Activated T-helper 9 cell treated with anti-CD3 and anti-CD28 coated beads, Interleukin-2, amount 50 U/mL, for 16 hours (primary cell): ENCODE measurements at places on chromosomes 7 and 10.

DNA sequence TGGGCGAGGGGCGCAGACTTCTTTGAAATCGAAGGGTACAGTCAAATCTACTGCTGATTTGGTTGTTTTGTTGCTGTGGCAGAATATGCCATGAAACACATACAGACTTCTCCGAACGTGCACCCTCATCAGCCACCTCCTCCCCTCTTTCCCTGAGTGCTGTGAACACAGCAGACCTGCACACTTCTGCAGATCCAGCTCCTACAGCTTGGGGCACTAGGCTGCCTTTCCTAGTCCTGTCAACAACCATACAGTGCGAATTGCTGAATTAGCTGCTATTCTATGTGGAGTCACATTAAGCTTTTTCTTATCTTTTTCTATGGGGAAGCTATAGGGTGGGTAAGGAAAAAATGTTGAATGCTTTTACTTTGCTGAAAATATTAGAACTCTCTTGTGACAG is 57.5 kb downstream of the COL17A1 start:
- DNase-seq, result no peak

DNA sequence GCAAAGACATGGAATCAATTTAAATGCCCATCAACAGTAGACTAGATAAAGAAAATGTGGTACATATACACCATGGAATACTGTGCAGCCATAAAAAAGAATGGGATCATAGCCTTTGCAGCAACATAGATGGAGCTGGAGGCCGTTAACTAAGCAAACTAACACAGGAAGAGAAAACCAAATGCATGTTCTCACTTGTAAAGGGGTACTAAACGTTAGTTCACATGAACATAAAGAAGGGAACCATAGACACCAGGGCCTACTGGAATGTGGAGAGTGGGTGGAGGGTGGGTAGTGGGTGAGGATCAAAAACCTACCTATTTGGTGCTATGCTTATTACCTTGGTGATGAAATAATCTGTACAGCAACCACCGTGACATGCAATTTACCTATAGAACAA is 78.4 kb upstream of the GSDME start:
- no peak for DNase-seq

GRCh38 chr10:92640107-92640506 is 47.2 kb downstream of the KIF11 start:
- DNase-seq, result no peak

GRCh38 chr7:116810267-116811116 is 51.9 kb upstream of the CAPZA2 start:
- DNase-seq, result no peak

- DNase-seq, result no peak
Measured at GRCh38 chr10:9069136-9069535, 1014.6 kb downstream of the GATA3 start.

DNA sequence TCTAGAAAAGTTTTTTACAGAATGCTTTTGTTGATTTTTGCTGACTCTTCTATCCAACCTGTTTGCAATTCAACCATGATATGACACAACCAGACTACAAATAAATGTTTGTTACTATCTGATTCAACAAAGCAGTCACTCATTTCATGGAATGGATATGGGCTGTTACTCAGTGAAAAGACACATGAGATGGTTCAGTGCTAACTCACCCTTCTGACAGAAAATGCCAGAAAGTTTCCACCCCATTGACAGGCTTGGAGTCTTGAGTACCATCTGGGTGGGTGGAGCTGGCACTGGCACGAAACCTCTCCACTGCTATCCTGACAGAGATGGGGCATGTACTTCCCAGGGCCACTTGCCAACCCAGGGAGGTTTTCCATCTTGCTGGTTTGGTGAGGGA is 39.5 kb downstream of the RBM28 start:
- DNase-seq, result no peak

DNA sequence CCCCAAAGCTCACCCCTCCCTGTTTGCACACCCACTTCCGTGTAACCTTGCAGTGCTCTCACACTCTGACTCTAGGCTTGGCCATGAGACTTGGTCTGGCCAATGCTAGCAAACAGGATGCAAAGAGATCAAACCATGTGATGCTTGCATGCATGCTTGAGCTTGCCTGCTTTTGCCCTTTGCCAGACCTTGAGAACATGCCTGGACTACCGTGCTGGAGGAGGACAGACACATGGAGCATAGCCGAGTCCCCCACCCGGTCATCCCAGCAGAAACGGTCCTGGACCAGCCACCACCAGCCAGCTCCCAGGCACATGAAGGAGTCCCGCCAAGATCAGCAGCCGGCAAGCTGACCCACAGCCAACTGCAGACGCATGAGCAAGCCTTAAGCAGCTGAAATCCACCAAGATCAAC is 23.4 kb downstream of the PYROXD2 start:
- no peak for DNase-seq

DNA sequence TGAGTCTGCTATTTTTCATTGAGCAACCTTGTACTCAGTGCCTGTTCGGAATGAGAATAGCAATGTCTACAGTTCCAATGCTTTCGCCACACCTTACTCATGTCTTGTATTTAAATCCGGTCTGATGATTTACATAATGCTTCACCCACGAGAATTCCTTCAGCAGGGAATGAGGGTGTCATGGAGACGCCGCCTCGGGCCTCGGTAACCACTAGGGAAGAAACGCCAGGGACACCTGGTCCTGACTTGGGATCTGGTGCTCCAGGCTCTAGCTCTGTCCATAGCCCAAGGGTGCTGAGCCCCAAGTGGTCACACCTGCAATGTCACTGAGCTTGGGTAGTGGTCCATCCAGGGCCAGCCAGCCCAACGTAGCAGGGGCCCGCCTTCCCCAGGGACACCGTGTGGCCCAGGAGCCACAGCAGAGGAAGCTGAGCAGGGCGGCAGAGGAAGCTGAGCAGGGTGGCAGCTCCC is 37.4 kb downstream of the PRKAG2 start:
- DNase-seq, result no peak

GRCh38 chr10:71643904-71644303 is 75.7 kb downstream of the C10orf105 start:
- DNase-seq, result no peak
